ENCODE measurements at places on chromosomes 5 and 9.

DNA sequence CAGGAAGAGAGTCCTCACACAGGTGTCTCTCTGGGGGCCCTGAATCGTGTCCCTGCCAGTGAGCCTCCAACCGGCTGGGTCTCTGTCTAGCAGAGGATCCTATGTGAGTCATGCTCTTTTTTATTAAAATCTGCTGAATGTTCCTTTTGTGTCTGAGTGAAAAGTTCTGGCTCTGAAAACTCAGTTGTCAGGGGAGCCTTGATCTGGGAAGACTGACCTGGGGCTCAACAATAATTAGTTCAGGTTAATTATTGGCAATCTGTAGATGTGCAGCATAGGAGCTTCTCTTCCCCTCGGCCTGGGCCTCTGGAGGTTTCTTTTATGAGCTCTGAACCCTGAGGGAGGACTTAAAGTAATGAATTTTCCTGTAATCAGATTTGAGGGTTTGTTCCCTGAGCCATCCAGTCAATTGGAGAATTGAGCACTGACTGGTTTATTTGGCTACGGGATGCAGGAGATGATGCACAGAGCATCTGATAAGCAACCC lies 45.2 kb downstream of the ALG2 start:
- no peak for DNase-seq

GRCh38 chr5:149355688-149356087 lies 2.2 kb upstream of the PCYOX1L start:
- DNase-seq: no peak

- DNase-seq: no peak
Measured at GRCh38 chr5:158840193-158840592, 259.5 kb downstream of the EBF1 start.

DNA sequence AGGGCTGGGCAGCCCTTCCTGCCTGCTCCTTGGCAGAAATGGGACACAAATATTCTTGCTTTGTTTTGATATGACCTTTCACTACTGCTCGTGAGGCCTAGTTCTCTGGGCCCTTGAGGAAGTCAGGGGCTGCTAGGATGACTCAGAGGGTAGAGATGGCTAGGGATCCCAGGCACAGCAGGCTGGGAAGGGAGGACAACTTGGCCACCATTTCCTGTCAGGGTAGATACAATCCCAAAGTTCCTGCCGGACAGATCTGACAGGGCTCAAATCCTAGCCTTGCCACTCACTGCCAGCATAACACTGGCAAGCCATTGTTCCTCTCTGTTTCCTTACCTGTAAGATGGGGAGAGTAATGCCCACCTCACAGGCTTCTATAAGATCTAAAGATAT lies 31.7 kb upstream of the MEIKIN start:
- DNase-seq: no peak

DNA sequence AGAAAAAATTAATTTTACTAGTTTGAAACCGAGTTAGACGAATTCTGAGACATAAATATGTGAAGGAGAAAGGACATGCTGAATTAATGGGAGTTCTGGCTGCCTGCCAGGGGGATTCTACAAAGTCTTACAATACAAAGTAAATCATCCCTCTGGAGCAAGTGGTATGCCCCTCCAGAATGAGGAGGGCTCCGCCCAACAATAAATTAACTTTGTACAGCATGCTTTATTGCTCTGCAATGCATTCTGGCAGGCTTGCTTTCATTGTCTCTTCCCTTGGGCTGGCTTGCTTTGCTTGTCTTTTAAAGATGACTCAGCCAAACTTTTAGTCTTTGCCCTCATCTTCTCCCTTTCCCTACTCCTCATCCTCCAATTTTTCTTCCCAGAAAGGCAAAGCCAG lies 11.7 kb upstream of the PCDHB1 start:
- DNase-seq: no peak

GRCh38 chr5:107949688-107950341 lies 279.1 kb upstream of the EFNA5 start:
- DNase-seq: no peak

GRCh38 chr5:115815693-115816225 lies 700 bp downstream of the CDO1 start:
- DNase-seq: no peak

DNA sequence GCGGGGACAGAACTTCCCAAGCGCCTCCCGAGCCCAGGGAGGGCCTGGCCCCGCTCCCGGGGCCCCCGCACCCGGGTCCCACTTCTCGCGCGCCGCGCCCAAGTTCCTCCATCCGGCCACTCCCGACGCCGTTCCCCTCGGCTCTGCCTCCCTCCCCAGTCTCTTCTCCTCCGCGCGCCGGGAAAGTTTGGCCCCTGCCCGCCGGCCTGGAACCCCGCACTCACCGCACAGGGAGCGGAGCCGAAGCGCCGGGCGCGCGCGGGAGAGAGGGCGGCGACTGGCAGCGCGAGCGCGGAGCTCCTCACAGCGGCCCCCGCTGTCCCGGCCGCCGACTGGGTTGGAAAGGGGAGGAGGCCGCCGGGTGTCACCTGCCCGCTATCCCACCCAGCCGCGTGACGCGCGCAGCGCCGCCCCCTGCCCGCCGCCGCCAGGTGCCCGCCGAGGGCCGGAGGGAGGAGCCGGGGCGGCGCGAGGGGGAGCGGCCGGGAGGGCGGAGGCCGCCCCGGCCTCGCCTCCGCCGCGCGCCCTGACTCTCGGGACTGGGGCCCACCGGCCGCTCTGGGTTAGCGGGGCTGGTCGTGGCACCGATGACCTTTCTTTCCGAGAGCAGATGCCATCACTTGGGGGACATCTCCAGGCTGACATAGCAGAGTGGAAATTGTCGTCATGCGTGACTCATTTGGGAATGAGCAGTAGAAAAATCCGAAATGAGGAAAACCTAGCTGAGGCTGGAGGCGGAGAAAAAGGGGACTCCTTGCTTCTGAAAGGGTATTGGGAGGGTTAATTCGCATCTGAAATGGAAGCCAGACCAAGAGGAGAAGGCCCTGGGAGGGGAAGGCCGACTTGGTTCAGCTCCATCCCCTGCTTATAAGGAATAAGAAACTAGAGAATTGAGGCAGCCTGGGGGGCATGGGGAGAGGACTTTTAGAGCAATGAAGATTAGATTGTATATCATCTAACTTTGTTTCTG lies at the start of gene ELOVL7:
TSS of gene ELOVL7 (minus strand) at position 334 of the 970 bp plus-strand sequence. CDS start 56,872 bp downstream, outside the sequence.
- no peak for DNase-seq

- no peak for DNase-seq
Measured at GRCh38 chr5:37988454-37989046, 148.7 kb upstream of the GDNF start.

DNA sequence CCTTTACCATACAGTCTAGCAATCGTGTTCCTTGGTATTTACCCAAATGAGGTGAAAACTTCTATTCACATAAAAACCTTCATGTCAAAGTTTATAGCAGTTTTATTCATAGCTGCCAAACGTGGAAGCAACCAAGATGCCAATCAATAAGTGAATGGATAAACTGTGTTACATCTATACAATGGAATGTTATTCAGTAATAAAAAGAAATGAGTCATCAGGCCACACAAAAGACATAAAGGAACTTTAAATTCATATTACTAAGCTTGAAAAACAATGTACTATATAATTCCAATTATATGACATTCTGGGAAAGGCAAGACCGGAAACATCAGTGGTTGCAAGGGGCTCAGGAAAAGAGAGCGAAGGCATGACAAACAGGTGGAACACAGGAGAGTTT lies 679.9 kb downstream of the ISL1 start:
- DNase-seq: no peak

DNA sequence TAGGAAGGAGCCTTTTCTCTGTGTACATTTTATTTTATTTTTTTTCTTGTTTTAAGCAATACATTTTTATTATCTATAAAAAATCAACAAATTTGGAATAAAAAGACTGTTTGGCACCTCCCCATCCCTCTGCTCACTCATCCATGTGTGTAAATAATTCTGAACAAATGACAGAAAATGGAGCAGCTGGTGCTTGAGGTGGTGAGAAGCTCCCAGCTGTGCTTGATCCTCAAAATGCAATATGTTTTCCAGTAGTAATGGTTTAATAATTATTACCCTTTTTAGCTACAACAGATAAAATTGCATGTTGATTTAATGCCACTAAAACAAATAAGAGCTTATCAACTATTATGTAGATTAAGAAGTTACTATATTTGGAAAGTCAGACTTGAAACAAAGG lies 132.5 kb downstream of the CDH18 start:
- no peak for DNase-seq

- DNase-seq: no peak
Measured at GRCh38 chr9:3367185-3367584, 158.6 kb downstream of the RFX3 start.

DNA sequence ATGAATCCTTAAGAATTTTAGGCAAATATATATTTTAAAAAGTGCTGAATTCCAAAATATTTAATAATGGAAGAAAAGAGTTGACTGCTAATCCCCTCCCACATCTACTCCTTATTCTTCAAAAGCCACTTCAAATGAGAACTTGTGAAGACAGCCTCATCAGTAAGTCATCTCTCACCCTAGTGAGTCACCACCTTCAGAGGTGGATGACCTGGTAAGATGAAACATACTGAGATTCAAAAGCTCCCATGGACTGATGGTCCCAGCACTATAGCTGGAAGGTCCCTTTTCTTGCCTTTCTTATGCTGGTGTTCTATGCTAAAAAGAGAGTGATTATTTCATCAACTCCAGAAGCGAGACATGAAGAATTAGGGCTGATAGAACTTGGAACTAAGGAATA lies 37.8 kb upstream of the SPDL1 start:
- no peak for DNase-seq

DNA sequence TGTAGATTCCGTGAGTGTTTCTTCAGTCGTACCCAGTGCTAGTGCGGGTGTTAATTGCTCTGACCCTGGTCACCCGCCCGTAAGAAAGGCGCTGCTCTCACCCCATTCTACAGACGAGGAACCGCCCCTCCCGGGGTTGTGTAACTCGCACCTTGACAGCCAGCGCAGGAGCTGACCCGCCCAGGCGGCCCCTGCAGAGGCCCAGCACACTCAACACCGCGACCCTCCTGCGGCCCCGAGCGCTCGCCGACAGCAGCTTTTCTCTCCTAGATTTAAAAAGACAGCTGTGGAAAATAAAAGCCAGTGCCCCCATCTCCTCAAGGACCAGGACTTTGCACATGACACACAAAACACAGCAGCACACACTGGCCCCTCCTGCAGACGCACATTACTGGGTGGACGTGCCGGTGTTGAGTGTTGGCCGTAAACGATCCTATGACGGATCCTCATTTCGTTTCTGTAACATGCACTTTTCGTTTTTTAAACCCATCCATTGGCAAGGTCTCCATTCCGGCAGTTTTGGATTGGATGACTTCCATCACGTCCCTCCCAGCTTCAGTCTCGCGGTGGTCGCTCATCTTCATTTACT lies 22.9 kb downstream of the OR2V2 start:
- DNase-seq: no peak

DNA sequence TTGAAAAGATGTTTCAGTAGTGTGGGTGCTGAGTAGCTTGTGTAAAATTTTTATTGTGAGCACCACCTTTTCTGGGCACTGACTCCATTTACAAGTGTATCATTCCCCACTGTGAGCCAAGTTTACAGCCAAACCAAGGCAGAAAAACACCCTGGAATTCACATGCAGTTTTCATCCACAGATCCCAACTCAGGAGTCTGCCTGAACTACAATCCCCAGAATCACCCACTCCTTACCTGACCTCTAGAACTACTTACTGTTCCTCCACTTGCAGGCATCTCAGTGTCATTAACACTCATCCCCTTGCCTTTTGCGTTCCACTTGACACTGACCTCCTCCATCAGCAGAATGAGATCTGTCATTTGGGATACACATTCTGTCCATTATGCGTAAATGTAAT lies 2042.6 kb upstream of the CDH6 start:
- no peak for DNase-seq

- DNase-seq: no peak
Measured at GRCh38 chr9:505741-506059, 291.0 kb downstream of the DOCK8 start.

GRCh38 chr5:34570143-34570542 lies 86.0 kb upstream of the RAI14 start:
- DNase-seq: no peak

GRCh38 chr5:74055486-74056106 lies 429.6 kb downstream of the ARHGEF28 start:
- DNase-seq: no peak

GRCh38 chr9:109242741-109243140 lies 75.7 kb upstream of the FRRS1L start:
- no peak for DNase-seq

- DNase-seq: no peak
Measured at GRCh38 chr5:63131626-63132285, 553.1 kb downstream of the LRRC70 start.

DNA sequence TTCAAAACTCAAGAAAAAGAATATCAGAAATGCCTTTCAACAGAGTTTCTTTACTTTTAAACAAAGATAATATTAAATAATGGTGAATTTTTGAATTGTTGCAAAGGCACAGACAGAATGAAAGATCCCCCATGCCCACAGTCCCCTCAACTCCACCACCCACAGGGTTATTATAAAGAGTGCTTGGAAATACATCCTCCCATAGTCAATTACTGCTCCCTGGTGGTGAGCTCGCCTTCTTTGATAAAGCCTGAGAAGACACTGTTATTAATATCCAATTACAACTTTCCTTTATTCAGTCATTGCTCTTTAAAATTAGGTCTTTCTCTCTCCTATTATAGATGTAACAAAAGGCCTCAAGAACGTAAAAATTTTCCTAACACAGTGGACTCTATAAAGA lies 490.2 kb upstream of the RORB start:
- DNase-seq: no peak

- DNase-seq: no peak
Measured at GRCh38 chr9:32991897-32992594, 9.4 kb downstream of the APTX start.

DNA sequence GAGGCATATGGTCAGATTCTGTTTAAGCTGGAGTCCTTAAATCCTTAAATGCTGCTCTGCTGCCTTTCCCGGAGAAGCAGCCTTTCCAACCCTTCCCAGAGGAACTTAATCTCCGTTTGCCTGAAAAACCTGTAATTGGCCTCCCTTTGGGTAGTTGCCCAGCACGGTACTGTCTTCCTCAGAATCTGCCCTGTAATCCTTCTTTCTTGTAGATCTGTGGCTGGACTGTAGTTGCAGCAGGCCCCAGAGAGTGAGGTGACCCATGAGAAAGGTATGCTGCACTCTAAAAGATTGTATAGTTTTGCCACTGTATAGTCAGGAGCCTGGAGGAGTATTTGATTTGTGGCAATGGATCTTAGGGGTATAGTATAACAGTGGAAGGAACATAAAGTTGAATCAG lies 11.7 kb downstream of the SPIN1 start:
- DNase-seq: no peak

- no peak for DNase-seq
Measured at GRCh38 chr5:37316027-37316426, 54.9 kb downstream of the NUP155 start.

GRCh38 chr9:120412425-120412951 lies 167.5 kb downstream of the CDK5RAP2 start:
- DNase-seq: no peak
